ENCODE measurements at places on chromosomes 2 and 18.

DNA sequence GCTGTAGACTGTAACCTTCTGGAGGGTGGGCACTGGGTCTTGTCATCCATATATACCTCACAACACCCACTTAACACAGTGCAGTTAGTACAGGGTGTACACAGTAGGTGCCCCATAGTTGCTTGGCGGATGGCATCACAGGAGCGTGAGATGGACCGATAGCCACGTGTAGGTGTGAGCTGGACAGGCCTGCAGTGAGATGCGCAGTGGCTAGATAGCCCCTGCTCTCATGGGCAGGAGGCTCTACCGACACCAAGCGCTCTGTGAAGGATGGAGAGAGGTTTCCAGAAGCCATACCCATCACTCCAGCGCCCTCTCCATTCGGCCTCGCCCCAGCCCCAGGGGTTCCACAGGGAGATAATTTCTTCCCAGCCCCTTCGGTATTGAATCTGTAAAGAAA is 49.5 kb downstream of the CAPN13 start:
- DNase-seq, result no peak

GRCh38 chr2:126996378-126996699 is 97.6 kb downstream of the TEX51 start:
- DNase-seq, result no peak

GRCh38 chr2:128385365-128385764 is 66.7 kb upstream of the HS6ST1 start:
- DNase-seq, result no peak

DNA sequence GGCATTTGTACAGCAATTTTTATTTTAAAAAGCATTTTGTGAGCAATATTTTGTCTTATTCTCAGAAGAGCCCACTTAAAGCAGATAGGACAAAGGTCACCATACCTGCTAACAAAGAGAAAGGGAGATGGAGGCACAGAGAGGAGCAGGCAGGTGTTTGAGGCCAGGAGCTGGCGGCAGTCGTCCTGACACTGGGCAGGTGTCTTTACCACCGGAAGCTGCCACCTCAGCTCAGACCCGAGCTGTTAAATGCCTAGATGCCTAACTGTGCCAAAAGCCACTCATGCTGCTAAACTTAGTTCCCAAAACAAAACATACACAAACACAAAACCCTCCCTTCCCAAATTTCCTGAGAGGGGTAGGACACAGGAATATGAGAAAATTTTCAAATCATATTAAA is 120.9 kb downstream of the CNTNAP5 start:
- DNase-seq, result no peak

DNA sequence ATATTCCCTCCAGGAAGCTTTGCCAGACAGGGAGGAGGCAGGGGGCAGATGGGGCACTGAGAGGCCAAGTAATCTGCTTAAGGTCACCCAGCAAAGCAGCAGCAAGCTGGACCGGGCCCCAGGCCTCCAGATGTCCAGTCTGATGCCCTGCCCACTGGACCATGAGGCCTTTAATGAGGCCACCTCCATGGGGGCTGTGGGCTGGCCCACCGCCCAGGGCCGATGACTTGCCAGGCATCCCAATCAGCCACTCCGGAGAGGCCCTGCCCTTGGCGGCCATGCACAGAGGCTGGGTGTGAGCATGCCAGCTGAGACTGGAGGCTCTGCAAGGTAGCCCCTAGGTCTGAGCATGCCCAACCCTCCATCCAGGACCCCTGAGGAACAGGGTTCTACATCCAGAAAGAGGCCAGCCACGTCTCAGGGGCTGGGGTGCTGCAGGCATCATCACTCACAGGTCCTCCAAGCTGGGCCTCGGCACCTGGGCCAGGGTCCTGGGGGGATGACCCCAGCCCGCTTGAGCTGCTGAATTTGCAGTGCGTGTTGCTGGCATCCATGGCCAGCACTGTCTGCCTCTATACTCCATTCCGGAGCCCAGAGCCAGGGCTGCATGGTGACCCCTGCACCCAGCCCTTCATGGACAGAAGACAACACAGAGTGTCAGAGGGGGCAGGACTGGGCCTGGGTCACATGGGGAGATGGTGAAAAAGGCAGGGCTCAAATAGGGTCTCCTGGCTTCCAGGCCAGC is 164.2 kb downstream of the INHBB start:
- no peak for DNase-seq

DNA sequence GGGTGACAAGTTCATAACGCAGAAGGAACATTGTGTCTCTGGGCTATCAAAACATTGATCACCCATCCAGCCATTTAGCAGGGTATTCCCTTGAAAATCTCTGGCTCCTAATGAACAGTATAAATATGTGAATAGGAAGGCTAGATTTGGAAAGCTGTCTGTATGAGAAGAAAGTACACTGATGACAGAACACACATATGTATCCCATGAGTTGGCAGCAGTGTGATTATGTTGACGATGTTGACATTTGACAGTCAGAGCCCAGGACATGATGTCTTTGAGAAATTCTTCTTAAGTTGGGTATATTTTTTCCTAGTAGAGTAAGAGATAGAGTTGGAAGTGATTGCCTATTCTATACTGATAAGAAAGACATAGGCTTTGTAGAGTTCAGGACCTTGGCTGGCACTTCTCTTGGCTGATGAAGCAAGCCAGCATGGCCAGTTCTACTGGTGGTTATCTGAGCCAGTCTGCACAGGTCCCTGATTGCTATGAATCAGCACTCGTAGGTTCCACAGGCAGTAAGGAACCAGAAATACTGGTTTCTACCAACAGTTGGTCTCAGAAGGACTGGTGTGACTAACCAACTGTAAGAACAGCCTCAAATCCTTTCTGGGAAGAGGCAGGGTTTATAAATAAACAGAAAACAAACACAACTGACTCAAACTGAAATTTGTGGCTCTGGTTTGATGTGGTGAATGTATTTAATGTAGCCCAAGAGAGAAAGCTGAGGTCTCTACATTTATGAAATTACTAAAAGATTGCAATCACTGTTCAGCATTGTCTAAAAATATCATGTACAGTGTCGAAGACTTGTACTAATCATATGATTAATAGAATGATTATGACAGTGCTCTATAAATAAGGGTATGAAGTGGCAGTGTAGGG is 43.9 kb upstream of the RAPH1 start:
- DNase-seq, result no peak

- DNase-seq, result no peak
Observed at GRCh38 chr2:217218269-217219163, 358.7 kb upstream of the TNP1 start.

All from T-helper 22 cell (primary cell).